Stimulated activated CD8-positive, alpha-beta memory T cell treated with anti-CD3 and anti-CD28 coated beads, Interleukin-7, amount 100 ng/mL, for 4 hours (primary cell): ENCODE measurements at places on chromosomes 2 and 18.

GRCh38 chr2:239468491-239469105 lies 67.8 kb upstream of the HDAC4 start:
- no peak for DNase-seq

- no peak for DNase-seq
These were observed 110.5 kb downstream of the PKP4 start for GRCh38 chr2:158567208-158567607.

GRCh38 chr2:201349601-201350000 lies 7.5 kb downstream of the FLACC1 start:
- DNase-seq: no peak

GRCh38 chr2:127058246-127058953 lies 48.6 kb downstream of the BIN1 start:
- DNase-seq: no peak

DNA sequence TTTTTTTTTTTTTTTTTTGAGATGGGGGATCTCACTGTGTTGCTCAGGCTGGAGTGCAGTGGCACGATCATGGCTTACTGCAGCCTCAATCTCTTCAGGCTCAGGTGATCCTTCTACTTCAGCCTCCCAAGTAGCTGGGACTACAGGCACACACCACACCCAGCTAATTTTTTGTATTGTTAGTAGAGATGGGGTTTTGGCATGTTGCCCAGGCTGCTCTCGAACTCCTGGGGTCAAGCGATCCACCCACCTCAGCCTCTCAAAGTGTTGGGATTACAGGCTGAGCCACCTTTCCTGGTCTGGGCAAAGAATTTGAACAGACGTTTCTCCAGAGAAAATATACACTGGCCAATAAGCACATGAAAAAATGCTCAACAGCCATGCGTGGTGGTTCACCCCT lies 2.9 kb upstream of the SNRNP200 start:
- no peak for DNase-seq

DNA sequence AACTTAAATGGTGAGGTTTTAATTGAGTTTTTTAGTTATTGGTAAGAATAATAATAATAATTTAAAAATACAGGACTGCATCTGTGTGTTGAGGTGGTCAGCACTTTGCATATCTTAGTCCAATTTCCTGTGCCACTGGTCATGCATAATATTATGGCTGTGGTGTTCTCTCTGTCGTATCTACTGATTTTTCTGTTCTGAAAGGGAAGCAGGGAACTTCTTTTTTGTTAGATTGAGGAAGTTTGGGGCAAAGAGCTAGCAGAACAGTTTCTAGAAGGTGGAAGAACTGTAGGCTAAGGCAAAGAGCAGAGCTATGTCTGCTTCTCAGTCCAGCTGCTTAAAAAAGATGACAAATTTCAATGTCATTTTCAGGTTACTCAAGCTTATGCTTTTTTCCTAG lies 74.3 kb downstream of the XRCC5 start:
- no peak for DNase-seq

- no peak for DNase-seq
These were observed 27.5 kb upstream of the FAHD2A start for GRCh38 chr2:95374921-95375471.

DNA sequence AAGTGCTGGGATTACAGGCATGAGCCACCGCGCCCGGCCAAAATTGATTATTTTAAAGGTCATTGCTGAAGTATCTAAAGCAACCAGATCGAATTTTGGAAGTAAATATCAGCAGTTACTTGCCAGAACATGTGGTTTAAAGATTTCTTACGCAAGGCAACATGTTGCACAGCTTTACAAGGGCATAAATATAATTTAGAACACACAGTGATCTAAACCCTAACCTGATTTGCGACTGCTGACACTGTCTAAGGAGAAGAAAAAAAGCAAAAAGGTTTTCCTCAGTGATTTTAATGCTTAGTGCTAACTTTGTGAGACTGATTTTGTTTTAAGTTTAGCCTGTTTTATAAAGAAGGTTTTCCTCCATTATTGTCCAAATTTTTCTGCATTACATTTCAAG lies 569.9 kb upstream of the LINC00305 start:
- DNase-seq: no peak

DNA sequence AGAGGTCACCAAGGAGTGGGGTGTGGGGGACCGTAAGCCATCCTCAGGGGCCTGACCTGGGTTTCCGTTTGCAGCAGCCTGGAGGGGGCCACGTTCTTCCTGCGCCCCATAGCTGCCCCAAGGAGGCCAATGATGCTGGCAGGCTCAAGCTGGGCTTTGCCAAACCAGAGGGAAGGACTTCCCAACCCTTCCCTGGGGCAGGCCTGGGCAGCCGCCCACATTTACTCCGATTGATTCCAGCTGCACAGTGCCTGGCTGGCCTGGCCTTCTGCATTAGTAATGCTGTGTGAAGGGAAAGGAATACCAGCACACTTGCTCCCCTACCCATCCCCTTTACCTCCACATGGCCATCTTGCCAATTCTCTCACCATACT lies 360.6 kb upstream of the SLC14A2 start:
- DNase-seq: no peak

DNA sequence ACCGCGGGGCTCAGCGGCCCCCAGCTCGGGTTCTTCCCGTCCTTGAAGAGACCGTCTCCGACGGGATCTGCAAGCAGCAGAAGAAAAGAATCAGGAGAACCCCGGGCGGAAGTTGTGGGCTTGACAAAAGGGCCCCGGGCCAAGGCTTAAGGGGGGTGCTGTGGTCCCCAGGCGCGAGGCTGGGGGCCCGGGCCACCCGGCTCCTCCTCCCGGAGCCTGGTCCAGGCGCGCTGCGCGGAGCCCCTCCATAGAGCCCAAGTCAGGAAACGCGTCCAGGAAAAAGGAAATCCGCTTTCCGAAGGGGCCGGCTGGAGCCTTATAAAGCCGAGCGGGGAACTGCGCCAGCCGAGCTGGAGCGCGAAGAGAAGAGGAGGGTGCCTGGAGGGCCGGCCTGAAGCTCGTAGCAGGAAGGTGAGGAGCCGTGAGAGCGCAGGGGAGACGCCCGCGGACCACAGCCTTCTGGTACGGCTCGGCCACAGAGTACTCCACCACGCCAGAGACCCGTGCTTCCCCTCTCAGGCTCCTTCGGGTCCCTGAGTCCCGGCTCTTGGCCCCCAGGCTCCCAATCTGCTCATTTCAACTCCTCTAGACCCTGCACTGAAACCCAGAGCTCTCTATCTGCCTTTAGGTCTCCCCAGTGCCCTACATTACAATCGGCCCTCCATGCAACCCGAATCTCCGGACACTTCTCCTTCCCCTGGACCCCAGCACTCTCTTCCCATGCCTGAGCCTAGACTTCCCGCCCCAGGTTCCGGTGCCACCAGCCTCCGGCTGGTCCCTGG lies 554 bp downstream of the FEV start:
- DNase-seq: no peak

DNA sequence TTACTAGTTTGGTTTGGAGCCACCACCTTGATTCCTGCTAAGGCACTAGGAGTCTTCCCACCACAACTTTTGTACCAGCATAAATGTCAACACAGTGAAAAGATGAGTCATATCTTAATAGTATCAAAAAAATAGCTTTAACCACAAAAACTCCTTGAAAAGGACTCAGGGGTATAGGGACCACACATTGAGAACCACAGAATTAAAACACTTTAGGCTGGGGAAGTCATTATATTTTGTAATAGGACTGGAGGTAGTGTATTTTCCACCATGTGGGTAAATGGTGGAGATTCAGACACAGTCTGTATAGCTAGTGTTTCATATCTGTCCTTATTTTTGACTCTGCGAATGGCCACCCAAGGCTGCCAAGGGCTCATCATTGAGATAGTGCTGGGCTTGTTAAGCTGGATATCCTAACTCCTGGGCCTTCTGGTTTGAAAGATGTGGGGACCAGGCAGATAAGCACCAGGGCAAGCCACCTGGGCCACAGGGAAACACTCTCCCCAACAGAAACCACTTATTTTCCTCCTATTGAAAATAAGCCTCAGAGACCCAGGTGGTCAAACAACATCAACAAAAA lies 19.1 kb upstream of the FHL2 start:
- no peak for DNase-seq

DNA sequence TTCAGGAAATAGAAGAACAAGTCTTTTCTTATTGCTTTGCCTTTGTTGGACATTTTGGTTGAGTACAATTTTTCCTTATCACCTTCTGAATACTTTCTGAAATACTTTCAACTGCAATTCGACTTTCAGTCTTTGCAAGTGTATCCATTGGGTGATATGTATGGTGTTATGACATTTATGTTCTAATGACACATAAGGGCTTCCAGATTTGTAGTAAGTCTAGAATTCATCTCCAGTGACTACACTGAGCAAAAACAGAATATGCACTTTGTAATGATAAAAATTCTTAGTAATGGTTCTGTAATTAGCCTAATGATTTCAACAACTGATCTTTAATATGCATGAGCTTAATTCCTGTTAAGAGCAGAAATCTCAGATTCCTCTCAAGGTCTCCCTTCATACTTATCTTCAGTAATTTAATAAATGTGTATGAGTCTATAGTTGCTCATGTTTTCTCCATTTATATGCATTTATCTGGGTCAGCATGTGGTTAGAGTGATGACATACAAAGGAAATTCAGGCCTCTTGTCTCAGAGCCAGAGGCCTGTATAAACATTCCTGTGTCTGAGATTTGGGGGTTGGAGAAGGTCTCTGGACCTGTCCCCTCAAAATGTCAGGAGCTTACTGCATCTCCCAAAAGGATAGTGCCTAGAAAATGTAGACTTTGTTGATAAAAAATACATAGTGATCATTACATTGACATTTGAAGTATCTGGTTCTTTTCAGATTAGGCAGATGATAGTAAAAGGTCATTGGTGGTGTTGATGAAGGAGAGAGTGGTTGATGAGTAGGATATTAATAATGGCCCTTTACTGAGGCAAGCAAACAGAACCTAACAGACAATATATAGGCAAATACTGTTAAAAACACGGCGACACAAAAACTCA lies 114.9 kb downstream of the QPCT start:
- no peak for DNase-seq

DNA sequence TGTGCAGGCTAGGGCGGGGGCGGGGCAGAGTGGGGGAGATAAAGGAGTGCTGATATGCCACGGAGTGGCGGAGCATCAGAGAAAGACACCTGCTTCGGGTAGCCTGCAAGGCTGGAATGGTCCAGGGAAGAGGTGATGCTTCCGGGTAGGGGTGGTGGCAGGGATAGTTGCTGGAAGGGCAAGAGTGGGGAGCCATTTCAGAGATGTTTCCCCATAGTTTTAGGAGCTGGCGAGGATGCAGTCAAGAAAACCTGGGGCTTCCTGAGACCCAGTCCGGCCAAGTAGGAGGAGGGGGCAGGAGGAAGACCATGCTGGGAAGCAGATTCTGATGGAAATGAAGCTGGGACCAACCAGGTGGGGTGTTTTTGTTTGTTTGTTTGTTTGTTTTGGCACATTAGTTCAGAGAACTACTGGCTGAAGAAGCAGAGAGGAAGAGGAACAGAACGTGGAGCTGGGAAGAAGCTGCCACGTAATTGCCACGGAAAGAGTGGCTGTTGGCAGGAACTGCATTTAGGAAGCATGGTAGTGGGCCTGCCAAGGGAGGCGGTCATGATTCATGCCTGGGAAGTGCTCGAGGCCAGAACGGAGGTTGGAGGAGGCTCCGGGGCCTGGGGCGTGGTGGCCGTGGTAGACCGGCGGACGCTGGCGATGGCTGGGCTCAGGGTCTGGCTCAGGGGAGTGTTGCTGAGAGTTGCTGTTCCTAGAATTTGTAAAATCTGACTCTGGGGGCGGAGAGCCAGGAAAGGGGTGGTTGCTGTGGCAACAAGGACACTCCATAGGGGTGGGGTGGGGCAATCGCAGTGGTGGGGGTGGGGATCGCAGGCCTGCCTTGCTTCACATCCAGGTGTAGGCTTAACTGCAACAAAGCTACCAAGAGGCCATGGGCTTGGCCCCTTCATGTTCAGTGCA lies 8.6 kb upstream of the INPP5D start:
- no peak for DNase-seq

- DNase-seq: no peak
These were observed 146.1 kb downstream of the DCC start for GRCh38 chr18:52486052-52486451.

- no peak for DNase-seq
These were observed 196.6 kb upstream of the COPS8 start for GRCh38 chr2:236888794-236889780.

DNA sequence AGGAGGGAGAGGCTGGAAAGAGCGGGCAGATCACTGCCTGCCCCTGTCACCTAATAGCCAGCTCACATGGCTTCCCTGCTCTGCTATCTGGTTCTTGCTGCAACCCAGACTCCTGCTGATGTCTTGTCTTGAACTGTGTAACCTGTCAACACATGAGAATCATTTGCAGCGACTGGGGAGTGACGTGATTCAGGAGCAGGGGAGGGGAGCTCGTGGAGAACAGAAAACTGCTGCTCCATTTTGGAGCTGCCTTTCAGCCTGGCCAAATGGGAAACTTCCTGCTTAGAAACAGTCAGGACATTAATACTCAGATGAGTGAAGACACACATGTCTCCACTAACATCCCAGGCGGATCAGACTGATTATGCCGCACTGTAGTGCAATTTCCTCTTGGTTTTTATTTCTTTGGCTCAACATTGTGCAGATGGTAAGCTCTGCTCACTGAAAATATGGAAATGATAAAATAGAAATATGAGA lies 38.1 kb downstream of the RPL37A start:
- DNase-seq: no peak

DNA sequence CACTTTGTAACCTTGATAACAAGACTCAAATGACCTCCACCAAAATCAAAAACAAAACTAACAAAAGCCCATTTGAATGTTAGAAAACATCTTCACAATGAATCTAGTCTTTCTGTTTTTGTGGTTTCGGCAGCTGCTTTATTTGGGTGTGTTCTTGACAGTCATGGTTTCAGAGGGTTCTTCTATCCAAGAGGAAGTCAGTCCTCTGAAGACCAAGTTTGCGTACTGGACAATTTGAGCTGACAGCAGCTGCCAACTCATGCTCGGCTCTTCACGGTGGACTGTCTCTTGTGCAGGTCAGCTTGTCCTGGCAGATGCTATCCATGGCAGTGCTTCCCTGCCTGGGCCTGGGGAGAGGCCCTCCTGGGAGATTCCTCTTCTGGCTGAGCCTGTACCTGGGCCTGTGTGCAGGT lies 91.0 kb downstream of the TMEM17 start:
- no peak for DNase-seq

DNA sequence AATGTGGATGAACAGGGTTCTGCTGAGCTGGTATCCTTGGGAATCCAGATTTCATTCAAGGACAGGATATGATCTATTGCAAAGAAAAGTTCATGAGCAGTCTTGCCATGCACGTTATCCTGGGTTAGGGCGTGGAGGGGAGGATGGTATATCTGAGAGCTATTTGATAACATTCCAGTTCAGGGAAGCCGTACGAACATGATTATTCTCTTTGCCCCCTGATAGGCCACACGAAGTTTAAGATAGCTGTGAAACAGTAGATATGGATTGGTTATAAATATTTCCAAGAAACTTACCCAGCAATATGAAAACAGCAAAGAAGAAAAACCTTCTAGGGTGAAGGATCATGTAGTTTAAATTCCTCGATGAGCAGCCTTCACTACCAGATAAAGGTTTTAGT lies 171.9 kb downstream of the LTBP1 start:
- no peak for DNase-seq
